IMR-90 (cell line): ENCODE measurements at places on chromosomes 5 and 9. TPM values are rescaled to one million over a fixed set of nuclear protein-coding genes. Genes with fewer than 3 reads are reported as not detected.

GRCh38 chr9:17751486-17751885, 172.6 kb downstream of the SH3GL2 start:
- DNase-seq, result no peak

GRCh38 chr5:40669606-40670390, 9.9 kb upstream of the PTGER4 start:
- no peak for DNase-seq

Gene SLC2A8
- total RNA-seq, result 6.4 and 9.0 TPM in 2 replicates

Gene RMRP
- total RNA-seq, result 13,690 and 21,707 TPM in 2 replicates

- peak; percentile 95 for DNase-seq
These were observed 112.2 kb downstream of the RPS23 start for GRCh38 chr5:82165740-82166530.

Gene KIAA1958
- total RNA-seq, result 1.4 and 1.8 TPM in 2 replicates
